ENCODE measurements at places on chromosomes 7 and 10.

DNA sequence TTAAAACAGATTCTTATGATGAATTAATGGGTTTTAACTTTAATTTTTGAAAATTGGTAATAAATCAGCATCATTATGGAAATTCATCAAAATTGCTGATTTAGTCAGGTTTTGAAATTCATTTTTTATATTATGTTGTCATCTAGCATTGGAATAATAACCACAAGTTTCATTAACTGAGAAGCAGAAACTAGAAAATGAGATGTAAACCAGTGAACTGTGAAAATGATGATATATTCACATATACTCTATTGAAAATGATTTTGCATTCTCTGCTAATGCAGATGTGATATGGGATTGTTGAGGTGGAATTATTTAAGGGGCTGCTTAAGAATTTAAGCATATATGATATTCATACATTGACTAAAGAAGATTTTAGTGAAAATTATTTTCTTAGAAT lies 316.1 kb upstream of the FZD1 start:
- DNase-seq, result no peak

- no peak for DNase-seq
Observed at GRCh38 chr7:129522088-129522970, 20.0 kb downstream of the SMKR1 start.

GRCh38 chr7:80622541-80622940 lies 15.9 kb upstream of the CD36 start:
- DNase-seq, result no peak

DNA sequence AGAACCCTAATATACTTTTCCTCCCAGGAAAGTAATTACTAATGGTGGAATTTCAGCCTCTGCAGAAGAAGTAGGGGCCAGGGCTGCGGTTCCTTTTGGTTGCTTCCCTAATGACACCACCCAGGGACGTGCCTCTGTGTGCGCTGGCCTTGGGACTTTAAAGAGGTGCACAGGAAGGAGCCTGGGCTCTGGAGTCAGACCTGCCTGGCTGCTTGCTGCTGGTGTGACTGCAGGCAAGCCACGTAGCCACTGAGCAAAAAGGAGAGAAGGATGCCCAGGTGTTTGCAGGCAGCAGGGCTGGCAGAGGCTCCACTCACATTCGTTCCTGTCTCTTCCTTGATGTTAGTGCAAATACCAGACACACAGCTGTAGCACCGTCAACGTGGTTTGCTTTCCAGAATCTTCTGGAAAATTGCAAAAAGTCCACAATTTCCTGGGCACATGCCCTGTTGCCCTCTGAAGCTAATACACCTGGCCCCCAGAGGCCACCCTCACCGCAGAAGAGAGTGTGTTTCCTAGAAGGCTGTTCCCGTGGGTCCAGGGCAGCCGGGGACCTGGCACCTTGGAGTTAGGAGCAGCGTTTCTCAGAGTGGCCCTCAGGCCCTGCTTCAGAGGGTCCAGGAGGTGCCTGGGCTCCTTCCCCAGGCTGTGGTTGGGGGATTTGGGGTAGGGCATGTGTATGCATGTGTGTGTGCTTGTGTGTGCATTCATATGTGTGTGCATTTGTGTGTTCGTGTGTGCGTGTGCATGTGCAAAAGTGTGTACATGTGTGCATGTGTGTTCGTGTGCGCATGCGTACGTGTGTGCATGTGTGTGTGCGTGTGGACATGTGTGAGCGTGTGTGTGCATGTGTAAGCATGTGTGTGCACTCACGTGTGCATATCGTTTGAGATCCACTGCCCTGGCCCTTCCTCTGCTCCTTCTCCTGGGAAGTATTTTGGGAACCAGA lies 12.8 kb upstream of the PRKAG2 start:
- DNase-seq, result no peak

- DNase-seq, result no peak
Observed at GRCh38 chr7:48667407-48667806, 256.9 kb upstream of the CDC14C start.
